ENCODE measurements at places on chromosomes 6 and 20.

GRCh38 chr6:54655162-54655561, 191.4 kb upstream of the FAM83B start:
- no peak for DNase-seq

DNA sequence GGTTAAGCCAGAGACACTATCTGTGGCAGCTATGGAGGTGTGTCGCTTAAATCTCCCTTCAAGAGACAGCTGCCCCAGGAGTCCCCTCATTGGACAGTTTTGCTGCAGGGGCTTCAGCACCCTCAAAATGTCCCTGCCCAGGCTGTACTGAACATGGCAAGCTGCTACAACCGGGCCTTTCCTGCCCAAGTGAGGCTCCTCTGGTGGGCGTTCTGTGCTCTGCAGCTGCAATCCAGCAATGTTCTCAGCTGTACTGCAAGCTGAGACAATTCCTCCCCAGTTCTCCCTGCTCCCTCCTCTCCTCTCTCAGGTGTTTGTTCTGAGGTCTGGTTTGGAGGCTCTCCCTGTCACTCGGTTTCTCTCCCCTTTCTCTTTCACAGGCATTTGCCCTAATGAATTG, 190.8 kb upstream of the LAMP5 start:
- DNase-seq: no peak

GRCh38 chr20:51602131-51602530, 59.6 kb upstream of the NFATC2 start:
- no peak for DNase-seq

GRCh38 chr20:652615-653109, 338 bp downstream of the SRXN1 start:
- peak; percentile 61 for DNase-seq

GRCh38 chr6:150584596-150584995, 15.1 kb upstream of the PLEKHG1 start:
- no peak for DNase-seq

GRCh38 chr20:25033265-25033923, 24.5 kb downstream of the ACSS1 start:
- no peak for DNase-seq

DNA sequence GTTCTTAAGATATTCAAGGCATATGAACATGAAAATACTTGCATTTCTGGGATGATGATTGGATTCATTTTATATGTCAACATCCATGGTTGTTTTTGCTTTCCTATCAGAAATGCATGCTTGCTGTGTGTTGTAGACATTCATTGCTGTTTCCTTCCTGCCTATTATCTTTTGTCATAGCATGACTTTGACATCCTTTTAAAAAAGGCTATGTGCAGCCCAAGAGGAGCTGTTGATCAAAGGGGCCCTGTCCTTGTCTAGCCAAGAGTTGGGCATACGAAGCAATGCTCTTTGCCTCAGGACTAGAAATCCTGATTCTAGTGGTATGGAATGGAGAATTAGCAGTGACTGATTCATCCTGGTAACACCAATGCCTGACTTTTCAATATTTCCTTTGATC, 143.1 kb downstream of the RNF144B start:
- no peak for DNase-seq

- no peak for DNase-seq
Measured at GRCh38 chr20:40931410-40932044, 97.1 kb upstream of the TOP1 start.

- peak; percentile 75 for DNase-seq
Measured at GRCh38 chr20:16615199-16615598, 42.0 kb upstream of the KIF16B start.

- no peak for DNase-seq
Measured at GRCh38 chr6:14500809-14501208, 383.2 kb downstream of the CD83 start.

- DNase-seq: no peak
Measured at GRCh38 chr20:47921408-47921807, 136.1 kb upstream of the SULF2 start.

GRCh38 chr20:37528446-37529213, 954 bp upstream of the BLCAP start:
- DNase-seq: no peak

DNA sequence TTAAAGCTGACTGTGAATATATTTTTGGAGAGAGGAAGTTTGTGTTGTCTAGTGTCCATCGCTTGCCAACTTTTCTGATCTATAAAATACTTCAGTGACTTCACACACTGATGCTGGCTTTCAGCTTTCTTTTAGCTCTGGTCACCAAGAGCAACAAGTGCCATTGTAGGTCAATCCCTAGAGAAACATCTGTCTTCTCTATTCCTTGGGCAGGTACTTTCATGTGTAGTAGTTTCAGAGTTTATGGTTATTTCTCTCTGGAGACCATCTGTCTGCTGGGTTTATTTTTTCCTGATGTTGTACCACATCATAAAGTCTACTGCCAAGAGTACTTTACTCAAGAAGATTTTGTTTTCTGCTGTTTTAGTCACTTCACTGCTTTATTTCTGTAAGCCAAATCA, 249.9 kb downstream of the KHDC1L start:
- DNase-seq: no peak

- DNase-seq: no peak
Measured at GRCh38 chr20:43463527-43464218, 6.0 kb downstream of the SRSF6 start.

DNA sequence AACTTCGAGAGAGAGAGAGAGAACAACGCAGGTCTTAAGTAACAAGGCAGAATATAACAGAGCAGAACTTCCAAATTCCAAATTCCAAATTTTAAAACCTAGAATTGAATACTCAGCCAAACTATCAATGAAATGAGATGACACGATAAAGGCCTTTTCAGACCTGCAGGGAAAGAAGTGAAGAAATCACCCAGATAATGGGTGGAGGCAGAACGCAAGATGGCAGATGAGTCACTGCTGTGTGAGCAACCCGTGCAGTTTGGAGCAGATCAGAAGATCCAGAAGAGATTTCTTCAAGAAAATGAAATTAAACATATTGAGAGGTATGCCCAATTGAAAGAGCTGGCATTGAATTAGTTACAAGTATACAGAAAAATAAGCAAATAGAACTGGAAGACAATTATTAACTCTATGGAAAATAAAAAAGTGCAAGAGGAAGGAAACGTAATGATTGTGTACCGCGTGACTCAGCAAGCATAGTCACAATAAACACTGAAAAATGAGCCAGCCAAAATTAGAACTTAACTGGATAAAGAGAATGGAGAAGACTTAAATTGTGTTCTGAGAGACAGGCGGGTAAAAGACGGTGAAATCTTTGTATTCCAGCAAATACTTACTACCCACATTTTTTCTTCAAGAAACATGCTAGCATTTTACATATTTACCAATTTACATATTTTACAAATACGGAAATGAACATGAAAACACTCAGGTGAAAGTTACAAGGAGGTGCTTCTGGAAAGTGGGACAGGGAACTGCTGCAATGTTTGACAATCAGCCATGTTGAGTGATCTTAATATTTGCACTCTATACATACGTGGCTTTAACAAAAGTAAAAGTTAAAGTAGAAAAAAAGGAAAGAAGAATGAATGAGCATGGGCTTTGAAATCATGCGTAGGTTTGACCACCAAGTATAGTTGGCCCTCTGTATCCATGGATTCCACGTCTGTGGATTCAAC, 87.9 kb upstream of the CDYL start:
- peak; percentile 90 for DNase-seq

DNA sequence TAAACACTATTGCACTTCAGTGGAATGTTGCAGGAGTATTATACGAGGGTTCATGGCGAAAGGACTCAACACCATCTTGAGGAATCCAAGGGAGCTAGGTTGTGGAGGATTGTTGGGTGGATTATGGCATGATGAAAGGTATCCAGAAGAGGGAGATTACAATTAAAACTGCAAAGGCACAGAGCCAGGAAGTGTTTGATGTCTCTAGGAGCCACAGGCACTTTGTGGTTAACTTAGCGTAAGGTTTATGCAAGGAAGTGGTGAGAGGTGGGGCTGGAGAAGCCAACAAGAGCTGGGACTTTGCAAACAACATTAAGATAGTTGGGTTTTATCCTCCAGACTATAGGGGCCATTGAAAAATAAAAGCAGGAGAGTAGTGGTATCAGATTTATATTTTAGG, 86.6 kb upstream of the TPD52L1 start:
- peak; percentile 84 for DNase-seq

DNA sequence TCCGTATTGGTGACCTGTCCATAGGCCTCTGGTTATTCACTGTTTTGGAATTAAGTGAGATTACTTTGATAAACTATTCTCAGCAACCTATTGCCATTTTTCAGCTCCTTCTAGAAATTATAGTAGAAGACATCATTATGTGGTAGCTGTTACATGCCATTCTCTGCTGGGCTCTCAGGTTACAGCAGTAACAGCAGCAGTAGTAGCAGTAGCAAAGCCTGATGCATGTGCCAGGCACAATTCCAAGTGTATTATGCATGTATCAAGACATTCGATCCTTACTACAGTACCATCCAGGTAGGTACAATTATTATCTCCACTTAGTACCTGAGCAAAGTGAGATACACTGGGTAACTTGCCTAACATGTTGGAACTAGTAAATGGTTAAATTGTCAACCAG, 74.3 kb downstream of the RPS12 start:
- peak; percentile 74 for DNase-seq

- DNase-seq: no peak
Measured at GRCh38 chr6:67292169-67292568, 1342.9 kb upstream of the ADGRB3 start.

- DNase-seq: no peak
Measured at GRCh38 chr6:122116119-122116834, 283.2 kb upstream of the HSF2 start.

- peak; percentile 45 for DNase-seq
Measured at GRCh38 chr20:50121858-50122271, 8.9 kb upstream of the UBE2V1 start.

DNA sequence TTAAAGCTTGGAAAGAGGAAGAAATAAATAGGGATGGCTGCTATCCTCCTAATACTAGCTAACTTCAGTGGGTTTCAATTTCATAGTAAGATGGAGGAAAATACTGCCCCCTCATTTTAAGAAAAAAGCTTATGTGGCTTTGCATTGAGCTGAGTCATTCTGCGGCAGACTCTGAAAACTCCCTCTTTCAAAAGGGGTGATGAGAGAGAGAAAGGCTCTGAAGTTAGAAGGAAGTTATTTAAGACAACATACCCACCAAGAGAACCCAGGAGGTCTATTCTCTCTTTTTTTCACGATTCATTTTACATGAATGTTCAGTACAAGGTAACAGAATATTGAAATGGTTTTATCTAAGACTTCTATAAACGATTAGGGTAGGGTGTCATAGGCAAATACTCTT, 4.5 kb downstream of the PRDM13 start:
- no peak for DNase-seq

GRCh38 chr6:74807674-74808073, 398.2 kb downstream of the COL12A1 start:
- DNase-seq: no peak

DNA sequence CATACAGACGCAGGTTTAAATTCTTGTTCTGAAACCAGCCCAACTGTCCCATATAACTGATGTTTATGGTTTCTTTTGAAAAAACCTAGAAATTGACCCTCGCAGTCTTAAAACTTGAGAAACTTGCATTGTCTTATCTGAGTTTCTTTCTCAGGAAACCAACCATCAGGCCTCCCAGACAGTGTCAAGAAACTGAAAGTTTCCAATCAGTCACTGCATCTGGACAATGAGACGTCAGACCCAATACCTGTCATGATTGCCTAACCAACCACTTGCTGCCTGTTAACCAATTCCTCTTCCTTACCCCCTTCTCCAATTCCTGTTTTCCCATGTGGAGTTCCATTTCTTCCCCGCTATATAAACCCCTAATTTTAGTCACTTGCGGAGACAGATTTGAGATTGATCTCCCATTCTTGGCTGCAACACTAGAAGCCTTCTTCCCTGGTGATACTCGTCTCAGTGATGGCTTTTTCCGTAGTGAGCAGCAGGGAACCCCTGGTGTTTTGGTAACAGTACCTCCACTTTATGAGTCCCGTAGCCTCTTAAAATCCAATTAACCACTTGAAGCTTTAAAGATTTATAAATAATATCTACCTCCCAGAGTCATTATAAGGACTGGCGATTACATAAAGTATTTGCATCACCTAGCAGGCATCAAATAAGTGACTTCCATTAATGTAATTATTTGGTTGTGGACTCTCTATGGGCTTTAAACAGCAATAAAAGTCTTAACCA, 49.3 kb downstream of the GPR63 start:
- no peak for DNase-seq

DNA sequence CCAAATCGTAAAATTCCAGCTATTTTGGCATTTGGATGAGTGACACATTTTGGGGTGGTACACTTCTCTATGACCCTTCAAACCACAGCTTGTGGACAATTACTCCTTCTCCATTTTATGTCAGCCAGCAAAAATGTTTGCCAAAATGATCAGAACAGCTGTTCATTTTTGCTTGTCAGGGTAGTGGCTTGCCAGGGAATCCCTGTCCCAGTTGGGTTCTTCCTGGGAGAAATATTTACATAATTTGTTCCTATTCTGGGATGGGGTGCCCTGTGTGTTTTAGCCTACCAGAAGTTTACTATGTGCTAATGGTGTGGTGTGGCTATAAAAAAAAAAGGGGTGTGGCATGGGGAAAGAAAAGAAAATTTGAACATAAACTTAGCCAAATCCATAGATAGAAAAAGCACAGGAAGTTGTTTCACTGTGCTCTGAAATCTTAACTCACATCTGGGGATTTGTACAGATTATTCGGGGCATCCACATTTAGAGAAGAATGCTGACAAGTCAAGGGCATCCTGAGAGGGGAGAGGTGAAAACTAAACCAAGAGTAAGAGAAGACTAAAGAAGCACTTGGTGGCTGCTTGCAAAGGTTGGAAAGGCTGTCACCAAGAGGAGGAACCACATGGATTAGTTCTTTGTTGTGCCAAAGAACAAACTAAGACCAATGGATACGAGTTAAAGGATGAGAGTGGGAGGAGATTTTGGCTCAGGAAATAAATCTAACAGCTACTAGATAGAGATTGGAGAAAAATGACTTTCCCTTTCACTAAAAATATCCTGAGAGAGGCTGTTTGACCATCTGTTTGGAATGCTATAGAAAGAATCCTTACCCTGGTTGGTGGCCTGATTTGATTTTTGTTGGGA, 55.2 kb upstream of the RBM24 start:
- no peak for DNase-seq

Data from iris pigment epithelial cell (primary cell).